Pulmonary artery endothelial cell (primary cell): ENCODE measurements at places on chromosomes 16 and 17.

DNA sequence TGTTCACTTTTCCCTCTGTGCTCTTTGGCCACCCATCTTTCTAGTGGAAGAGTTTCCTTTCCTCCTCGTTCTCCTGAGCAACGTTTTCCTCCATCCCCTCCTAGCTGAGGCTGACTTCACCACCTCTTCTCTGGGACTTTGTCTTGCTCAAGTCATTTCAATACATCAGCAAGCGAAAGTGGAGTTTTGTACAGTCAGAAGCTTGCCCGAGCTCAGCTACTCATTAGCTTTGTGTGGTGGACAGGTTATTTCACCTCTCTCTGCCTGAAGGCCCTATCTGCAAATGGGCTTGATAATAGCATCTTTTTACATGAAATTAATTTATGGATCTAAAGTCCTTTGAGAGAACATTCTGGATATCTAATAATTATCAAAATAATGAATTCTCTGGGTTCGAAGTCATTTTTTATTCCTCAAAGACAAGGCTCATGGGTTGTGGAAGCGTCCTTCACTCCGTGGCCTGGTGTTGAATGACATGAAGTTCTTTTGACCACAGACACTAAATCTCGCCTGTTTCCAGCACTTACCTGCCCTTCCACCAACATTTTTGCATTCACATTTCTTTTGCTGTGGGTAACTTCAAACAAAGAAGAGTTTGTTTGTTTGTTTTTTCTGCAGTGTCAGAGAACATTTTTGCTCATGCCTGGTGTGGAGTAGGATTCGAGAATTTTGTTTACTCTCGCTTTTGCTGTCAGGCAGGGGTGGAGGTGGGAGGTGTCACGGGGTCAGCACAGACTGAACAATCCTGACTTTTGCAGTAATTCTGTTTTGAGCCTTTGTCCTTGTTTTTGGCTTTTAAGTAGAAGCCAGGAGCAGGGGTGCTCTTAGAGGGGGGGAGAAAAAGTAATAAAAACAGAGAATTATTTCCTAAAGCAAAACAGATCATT is 155.0 kb upstream of the CACNG5 start:
- DNase-seq: no peak

DNA sequence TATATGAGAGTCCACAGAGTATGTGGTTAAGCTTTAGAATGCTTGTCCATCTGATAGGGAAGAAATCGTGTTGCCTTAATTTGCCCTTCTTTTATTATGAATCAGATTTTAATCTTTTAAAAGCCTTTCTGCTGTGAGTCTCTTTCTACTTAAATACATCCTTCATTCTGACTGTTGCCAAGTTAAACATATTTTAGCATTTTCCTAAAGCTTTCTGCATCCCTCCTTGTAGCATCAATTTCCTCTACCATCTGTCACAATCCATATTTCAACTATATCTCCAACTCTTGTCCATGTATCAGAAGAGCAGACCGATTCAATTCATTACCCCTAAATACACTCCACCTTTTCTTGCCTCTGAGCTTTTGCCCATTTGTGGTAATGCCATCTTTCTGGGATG is 20.5 kb upstream of the FA2H start:
- no peak for DNase-seq

- no peak for DNase-seq
Measured at GRCh38 chr17:4201226-4201625, 58.2 kb downstream of the CYB5D2 start.

DNA sequence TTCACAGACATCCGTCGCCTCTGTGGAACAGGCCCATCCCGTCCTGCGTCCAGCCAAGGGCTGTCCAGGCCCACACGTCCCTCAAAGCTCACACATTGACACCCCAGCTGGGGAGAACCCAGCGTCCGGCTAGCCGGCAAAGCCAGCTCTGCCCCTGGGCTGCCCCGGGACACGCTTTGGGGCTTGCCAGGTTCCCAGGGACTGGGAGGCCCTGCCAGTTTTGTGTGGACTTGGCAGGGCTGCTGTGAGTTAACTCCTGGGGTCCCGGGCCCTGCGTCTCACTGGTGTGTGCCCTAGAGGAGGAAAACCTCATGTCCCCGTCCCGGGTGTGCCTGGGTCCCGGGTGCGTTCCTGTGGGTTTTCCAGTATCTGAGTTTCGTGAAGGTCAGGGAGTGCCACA is 6.3 kb downstream of the SOX8 start:
- DNase-seq: no peak

DNA sequence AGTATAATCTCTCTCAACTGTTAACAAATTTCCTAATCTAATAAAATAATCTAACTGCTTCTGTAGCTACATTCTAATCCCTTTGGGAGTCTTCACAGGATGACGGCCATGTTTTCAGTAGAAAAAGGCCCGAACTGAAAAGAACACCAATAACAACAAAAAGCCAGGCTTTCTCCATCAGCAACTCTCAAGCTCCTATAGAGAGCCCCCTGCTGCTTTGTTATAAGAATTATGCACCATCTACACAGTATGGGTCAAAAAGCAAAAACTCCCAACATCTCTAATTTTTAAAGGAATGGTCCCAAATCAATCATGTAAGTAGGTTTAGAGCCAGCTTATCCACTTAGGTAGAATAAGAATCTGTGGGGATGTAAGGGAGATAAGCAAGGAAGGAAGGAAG is 163.6 kb upstream of the C17orf78 start:
- DNase-seq: no peak

GRCh38 chr17:79749156-79749815 is 18.5 kb downstream of the ENPP7 start:
- no peak for DNase-seq

DNA sequence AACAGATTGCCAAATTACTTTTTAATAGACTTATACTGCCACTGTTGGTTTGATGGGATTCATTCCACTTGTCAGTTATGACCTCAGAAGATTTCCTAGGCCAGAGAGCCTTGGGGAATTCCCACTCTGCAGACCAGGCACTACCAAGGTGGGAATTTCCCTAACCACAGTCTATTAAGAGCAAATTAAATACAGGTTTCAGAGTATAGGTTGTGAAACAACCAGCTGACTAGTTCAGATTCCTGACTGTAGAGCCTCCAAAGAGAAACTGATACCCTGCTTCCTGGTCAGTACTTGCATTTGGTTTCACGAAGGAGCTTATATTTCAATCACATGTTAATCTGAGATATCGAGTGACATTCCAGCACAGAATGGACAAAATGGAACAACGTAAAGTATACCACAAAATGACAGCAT is 186.5 kb downstream of the STX8 start:
- DNase-seq: peak; percentile 46

GRCh38 chr17:81906476-81907218 is 4.6 kb downstream of the PCYT2 start:
- no peak for DNase-seq

GRCh38 chr17:77228241-77228752 is 87.5 kb downstream of the SEC14L1 start:
- no peak for DNase-seq

DNA sequence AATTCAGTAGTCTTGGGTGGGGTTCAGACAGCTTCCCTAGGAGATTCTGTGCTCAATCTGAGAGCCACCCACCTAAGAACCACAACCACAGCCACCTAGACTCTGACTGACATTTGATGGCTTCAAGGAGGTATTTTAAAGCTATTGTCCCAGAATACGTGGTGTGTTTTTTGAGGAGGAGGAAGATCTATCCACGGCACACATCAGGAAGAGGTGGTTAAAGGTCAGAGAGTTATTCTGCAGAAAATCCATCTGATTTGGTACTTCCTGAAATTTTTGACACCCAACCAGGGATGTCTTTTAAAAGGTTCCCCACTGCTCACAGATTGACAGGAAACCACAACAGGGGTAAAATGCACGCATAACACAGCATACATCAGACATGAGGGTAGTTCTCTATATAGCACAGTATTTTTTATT is 25.1 kb downstream of the SMARCE1 start:
- DNase-seq: no peak

DNA sequence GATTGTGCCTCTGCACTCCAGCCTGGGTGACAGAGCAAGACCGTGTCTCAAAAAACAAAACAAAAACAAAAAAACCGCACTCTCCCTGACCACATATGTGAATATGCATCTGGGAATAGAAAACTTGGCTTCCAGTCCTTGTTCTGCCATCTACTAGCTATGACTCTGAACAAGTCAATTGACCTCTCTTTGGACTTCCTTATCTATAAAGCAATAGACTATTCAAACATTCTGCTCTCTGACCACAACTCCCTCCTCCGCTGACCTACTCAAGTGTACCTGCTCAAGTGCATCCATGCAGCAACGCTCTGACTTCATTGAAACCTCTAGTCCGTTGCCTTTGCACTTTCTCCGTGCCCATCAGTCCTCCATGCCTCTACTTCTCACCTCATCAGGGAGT is 52.6 kb upstream of the KDM6B start:
- DNase-seq: no peak

GRCh38 chr16:12225806-12226465 is 249.4 kb downstream of the SNX29 start:
- no peak for DNase-seq

DNA sequence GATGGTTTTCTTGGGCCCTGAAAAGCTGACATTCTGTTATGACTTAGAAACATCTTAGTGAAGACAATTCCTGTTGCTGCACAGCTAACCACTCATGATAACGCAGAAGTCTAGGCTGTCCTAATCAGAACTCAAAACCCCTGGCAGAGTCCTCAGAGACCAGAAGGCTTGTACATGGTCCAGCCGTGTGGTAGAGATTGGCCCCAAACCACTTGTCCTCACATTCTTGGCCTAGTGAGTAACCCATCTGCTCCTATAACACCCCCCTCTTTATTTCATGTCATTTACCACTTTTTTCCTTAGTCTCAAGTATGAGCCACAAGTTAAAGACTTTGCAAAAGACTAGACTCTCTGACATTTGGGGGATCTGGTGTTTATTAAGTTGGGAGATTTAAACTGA is 116.5 kb upstream of the ADAMTS18 start:
- no peak for DNase-seq

DNA sequence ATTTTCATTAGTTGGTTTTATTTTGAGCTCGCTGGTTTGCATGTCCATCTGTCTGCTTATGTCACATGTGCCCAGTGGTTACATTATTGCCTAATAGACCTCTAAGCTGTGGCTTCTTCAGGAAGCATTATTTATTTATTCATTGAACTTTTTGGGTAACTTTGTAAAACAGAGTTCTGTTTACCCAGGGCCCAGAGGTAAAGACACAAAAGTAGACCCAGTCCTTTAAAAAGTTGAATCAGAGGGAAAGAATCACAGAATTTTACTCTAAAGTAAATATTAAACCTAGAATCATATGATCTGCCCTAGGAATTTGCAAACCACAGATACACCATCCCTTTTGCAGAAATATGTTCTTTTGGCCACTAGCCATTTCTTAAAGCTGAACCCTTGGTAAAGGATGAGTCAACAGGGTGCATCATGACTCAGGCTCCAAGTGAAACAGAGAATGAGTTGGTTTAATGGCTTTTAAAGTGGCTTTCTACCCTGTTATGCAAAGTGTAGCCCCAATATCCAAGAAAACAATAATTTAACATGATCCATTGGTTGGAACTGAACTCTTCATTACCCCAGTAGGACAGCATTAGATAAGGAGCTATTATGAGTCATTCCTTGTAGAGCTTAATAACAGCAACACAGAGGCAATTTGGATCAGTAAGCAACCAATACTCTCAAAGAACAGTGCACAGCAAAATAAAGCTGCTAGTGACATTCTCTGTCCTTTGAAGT is 236.3 kb downstream of the KCNJ2 start:
- DNase-seq: no peak

GRCh38 chr16:85990861-85991301 is 91.9 kb downstream of the IRF8 start:
- no peak for DNase-seq

- DNase-seq: no peak
Measured at GRCh38 chr16:81558444-81559175, 114.0 kb downstream of the CMIP start.

DNA sequence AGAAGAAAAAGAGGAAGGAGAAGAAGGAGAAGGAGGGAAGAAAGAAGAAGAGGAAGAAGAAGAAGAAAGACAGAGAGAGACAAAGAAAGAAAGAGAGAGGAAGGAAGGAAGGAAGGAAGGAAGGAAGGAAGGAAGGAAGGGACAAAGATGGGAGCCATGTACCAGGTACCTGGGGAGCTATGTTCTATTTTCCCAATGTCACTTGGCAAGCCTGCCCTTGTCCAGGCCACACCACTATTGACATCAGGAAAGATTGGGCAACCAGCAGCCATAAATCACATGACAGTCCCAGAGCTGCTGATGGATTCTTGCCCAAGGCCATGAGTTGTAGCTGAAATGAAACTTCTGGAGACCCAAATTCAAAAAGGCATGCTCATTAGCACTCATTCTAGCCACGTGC is 2.7 kb upstream of the CES1 start:
- no peak for DNase-seq

GRCh38 chr17:80477647-80478478 is 1.5 kb upstream of the NPTX1 start:
- DNase-seq: no peak

GRCh38 chr16:72976438-72977064 is 71.4 kb downstream of the ZFHX3 start:
- no peak for DNase-seq

DNA sequence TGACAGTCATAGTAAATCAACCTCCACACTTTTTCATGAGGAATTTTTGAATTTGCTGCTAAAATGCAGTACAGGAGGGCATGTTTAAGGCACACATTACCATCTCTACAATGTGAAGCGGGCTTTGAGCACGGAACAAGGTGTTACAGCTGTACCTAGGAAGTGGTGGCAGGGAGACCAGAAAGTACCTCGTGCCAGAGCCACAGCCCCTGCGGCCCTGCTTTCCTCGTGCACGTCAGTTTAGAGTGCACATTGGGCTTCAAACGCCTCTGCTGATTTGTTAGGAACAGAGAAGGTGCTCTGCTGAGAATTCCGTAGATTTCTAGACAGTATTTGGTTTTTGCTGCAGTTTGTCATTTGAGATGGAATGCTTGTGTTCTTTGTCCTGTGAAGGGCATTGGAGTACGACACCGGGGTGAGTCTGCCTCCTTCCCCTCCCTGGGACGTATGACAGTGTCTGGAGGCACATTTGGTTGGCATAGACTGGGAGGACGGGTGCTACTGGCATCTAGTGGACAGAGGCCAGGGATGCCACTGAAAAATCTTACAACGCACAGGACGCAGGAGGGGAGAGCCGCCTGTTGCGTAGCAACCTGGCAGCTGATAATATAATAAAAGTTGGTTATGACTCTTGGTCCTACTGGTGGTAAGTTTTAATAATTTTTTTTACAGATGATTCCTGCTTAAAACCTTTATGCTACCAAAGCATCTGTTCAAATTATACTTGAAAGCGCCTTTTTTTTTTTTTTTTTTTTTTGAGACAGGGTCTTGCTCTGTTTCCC is 9.1 kb downstream of the FOXK2 start:
- no peak for DNase-seq

GRCh38 chr17:10699856-10700255 is 2.5 kb downstream of the ADPRM start:
- DNase-seq: no peak
